ENCODE measurements at places on chromosomes 4 and X.

- DNase-seq = no peak
These were observed 84.3 kb upstream of the PRSS48 start for GRCh38 chr4:151192556-151193235.

GRCh38 chrX:110055616-110056015 is 52.7 kb downstream of the TMEM164 start:
- DNase-seq = no peak

- no peak for DNase-seq
These were observed 415.5 kb upstream of the FAT1 start for GRCh38 chr4:187139141-187139540.

- no peak for DNase-seq
These were observed 107.3 kb downstream of the EFNB1 start for GRCh38 chrX:68936126-68936525.

GRCh38 chr4:146521541-146522097 is at the start of gene SLC10A7:
Gene SLC10A7 (minus strand): TSS chr4:146521940. CDS start chr4:146521717, 223 bp downstream.
- peak; percentile 83 for DNase-seq

DNA sequence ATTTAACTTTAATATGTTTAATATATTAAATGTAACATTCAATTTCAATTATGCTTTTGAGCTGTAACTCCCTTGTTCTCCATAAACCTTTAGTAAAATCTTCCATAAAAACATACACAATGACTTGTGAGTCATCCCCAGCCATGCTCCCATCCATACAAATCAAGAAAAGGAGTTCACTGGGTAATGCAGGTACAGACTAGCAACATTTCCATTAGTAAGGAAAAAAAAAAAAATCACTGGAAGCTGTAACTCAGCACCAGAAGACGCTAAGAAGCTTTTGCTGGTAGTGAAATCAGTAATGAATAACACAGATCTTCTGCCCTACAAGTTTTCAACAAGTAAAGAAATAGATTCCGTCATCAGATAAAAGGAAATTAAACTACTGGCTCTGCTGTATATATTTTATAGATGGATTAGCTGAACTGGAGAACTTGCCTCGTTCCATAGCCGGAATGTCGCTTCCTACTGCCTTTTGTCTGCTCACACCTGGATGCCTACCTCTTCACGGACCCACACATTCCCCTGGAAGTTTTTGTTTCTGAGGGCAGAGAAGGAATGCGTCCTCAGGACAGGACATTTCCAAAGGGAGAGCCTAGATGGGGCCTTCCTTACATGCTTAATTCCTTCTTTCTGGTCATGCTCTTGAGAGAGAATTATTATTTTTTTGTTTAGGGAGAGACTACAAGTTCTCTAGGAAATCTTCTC is 298.4 kb upstream of the ANKRD50 start:
- no peak for DNase-seq

DNA sequence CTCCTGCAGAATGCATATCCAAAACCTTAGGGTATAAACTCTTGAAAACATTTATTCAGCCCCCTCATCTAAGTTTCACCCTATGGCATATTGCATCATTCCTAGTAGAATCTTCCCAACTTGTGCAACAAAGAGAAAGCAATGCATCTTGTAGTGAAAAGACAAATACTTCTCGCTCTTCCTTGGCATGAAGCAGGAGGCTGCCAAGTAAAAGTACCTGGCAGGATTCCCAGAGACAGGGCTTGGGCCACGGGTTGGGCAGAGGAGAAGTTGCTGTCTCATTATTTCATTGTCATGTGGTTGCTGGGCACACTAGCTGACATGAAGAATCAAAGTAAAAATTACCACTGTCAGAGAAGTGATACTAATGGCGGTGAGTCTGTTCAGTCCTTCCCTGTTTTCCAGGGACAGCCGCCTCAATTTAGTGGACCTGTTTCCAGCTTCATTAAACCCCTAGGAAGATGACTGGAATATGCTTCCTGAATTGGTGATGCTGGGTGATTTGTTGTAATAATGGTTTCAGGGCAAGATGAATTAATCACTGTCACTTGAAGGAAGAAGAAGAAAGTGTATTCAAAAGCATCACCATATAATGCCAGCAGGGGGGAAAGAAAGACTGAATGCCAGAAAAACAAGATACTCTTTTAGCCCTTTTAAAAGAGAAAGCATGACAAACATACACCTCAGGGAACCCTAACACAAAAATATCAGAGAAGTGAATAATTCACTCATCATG is 380.5 kb upstream of the IGFBP7 start:
- DNase-seq = no peak

GRCh38 chr4:177393236-177393635 is 49.0 kb downstream of the AGA start:
- DNase-seq = no peak

DNA sequence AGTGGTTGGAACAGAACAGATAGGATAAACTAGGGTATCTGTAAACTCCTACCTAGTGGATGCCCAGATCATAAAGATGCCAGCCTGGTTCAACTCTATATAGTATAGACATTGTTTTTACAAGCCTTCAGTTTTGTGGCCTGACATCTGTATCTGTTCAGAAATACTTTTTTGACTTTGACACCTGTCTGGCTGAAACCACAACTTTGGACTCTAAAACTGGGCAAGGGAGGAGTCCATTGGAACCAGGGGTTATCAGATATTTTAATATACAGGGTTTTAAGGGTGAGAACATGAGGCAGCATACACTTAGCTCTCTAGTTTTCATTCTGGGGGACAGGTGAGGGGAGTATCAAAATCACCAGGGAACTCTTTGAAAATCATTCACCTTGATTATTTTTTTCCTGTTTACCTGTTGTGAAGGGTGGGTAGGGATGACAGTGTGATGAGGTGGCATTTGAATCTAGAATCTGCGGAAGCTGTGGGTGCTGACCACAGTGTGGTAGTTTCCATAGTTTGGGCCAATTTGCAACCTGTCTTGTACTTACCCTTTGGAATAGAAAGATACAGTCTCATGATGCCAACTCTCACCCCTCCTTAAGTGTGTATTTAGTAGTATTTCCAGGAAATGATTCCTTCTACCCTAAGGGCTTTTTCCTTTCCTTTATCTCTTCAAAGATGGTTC is 20.6 kb downstream of the GAB1 start:
- no peak for DNase-seq

GRCh38 chrX:147559191-147559590 is 352.5 kb upstream of the FMR1 start:
- no peak for DNase-seq

DNA sequence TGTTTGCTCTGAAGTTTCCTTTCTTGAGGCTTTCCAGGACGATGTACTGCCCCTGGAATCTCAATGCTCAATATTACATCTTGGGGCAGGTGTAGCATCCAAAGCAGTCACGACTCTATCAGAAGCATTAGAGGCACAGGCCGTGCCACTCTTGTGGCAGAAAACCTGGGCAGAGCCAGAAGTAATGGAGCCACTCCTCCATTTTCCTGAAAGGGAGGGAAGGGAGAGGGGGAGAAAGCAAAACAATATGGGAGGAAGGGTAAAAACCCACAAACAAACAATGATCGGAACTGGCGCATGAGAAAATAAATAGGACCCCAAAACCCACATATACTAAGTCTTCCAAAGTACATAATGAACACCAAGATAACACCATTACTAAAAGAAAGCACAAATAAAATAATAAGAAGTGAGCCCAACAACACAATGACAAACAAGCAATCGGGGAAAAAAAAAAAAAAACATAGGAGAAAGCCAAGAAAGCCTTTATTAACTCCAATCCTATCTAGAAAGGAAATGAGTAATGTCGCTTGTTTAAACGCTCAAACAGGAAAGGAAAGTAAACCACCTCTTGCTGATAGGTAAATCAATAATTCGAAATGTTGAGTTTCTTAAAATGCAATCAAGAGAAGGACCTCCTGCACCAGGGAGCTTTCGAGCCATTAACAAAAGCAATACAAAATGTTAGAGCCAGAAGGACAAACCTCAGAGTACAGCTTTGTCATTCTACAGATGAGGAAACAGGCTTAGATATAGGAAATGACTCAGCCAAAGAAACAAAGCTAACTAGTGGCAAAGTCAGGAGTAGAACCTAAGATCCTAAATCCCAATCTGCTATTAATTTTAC is 117.4 kb downstream of the ATRX start:
- DNase-seq = peak; percentile 54

- DNase-seq = no peak
These were observed 45.9 kb downstream of the FGFRL1 start for GRCh38 chr4:1057403-1057745.

DNA sequence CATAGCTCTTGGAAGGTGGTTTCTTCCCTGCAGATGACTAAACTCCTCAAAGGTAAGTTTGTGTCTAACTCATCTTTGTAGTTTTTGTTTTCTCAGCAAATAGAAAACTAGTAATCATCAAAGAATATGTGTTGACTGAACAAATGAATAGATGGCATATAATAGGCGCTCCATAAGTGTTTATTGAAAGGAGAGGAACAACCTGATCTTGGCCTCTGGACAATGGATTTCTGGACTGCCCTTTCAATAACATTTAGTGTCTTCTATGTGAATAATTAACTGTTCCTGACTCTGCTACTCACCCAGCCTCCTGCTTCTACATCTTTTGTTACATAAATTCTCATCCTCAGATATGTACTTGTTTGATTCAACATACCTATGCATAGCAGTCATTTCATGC is 399.1 kb downstream of the PPP1R2C start:
- no peak for DNase-seq

GRCh38 chrX:8237718-8238117 is 66.7 kb upstream of the VCX2 start:
- DNase-seq = no peak

- no peak for DNase-seq
These were observed 107.7 kb upstream of the HUWE1 start for GRCh38 chrX:53794181-53794580.

DNA sequence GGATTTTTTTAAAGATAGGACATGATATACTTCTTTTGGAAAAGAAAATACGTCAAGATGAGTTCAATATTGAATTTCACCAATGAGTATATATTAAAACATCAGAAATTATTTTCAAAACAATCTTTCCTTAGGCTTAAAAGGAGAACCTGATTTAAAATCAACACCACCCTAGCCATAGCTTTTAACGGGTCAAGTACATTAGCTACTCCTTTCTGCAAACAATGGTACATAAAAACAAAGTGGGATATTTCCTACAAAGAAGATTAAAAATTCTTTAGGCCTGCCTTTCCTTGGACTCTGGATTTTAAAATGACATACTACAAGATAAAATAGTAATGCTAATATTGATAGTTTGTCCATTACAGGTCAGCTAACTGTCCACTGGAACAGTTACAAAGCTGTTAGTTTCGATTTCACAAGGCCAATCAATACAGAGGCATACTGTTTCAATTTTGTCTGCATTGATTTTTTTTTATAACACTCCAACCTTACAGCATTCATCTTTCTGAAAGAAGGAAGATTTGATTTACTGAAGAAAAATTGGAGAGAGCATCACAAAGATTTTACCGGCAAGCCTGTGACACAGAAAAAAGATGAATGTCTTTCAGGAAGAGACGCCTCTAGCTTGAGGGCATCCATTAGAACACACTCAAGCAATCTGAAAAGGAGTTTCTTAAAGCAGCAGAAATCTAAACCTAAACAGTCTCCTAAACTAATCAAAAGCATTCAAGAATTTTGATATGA is 97.2 kb downstream of the MAB21L2 start:
- no peak for DNase-seq

- no peak for DNase-seq
These were observed 530.5 kb downstream of the FAM133A start for GRCh38 chrX:94204524-94204923.

DNA sequence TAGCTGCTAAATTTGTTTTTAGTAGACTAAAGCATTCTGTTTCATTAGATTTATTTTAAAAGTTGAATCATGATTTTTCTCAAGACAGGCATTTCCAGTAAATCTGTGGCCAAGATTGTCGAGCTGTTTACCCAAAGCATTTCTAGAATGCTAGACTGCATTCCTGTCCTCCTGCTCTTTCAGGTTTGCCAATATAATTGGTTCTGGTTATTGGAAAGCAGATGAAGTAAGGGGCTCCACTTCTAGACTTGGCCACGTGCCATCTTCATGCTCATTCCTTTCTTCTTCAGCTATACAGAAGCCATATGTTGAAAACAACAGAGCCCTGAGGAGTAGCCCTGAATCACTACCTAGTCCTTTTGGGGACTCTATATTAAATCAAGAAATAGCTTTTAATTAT is 62.5 kb downstream of the PGRMC2 start:
- DNase-seq = no peak

GRCh38 chr4:72887152-72887551 is 182.4 kb downstream of the COX18 start:
- DNase-seq = no peak

DNA sequence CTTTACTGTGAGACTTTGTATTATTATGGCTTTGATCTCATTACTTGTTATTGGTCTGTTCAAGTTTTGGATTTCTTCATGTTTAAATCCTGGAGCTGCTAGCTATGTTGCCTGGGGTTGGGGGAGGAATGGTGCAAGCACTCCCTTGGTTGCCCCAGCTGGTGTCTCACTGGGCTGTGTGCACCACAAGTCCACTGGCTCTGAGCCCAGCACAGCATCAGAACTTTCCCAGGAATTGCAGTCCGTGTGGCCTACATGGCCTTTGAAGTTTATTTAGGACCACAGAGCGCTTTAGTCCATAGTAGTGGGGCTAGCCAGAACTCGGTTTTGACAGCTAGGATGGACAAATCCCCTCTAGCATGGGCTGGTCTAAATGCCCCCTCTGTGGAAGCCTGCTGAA is 278.8 kb upstream of the RPS6KA3 start:
- DNase-seq = no peak

- no peak for DNase-seq
These were observed 271.0 kb upstream of the ARSJ start for GRCh38 chr4:114250439-114250891.

GRCh38 chr4:162837679-162838078 is 329.0 kb downstream of the NAF1 start:
- no peak for DNase-seq

GRCh38 chr4:70360460-70360859 is at the start of gene SMR3A:
Gene SMR3A (plus strand): TSS chr4:70360760. CDS start chr4:70362116, 1,356 bp downstream.
- DNase-seq = no peak

DNA sequence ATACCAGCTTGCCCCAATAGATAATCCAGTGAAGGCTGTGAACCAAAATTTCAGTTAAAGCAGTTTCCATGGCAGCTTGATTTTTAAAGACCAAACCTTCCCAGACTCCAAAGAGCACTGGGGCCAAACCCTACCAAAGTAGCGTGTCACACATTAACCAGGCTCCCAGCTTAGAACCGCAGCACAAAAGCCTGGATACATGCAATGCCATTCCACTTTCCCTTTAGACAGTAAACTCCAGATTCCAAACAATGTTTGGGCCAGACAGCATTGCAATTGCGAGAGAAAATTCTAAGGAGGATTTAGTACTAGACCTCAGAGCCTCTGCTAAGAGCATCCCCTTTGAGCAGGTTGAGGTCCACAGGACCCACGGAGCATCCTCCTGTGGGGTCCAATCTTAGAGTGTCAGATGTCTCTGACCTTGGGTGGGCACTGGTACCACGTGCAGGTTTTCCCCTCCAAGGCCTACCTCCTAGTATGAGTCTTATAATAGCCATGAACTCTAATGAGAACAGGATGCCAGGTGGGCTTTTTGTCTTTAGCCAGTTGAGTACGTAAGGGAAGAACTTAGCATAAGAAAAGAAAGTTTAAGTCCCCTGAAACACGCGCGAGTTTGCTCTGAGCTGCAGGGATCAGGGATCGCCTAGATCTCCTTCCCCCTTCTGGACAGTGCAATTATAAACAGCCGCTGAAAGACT is 38.8 kb downstream of the MGARP start:
- no peak for DNase-seq
